Cortex of kidney (tissue), 1 donor: ENCODE measurements at places on chromosomes 2 and 18.

GRCh38 chr2:234204480-234204879 is 154.0 kb downstream of the SPP2 start:
- DNase-seq, result no peak

- no peak for DNase-seq
Measured at GRCh38 chr18:40473221-40474029, 1481.6 kb upstream of the PIK3C3 start.

DNA sequence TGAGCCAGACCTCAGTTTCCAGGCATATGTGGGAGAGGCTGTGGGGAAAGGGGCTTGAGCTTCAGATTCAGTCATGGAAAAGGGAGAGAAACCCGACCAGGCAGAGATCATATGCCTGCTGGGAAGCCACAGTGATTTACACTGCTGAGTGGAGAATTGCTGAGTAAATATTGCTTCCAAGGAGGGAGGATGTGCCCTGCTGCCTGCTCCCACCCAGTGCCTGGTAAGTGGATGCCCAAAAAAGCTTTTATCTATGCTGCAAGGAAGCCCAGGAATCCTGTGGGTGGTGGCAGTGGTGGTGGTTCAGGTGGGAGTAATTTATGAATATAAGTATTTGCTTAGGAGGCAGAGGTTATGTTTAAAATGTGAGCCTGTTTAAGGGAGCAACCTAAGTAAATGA is 39.5 kb downstream of the INO80C start:
- no peak for DNase-seq

DNA sequence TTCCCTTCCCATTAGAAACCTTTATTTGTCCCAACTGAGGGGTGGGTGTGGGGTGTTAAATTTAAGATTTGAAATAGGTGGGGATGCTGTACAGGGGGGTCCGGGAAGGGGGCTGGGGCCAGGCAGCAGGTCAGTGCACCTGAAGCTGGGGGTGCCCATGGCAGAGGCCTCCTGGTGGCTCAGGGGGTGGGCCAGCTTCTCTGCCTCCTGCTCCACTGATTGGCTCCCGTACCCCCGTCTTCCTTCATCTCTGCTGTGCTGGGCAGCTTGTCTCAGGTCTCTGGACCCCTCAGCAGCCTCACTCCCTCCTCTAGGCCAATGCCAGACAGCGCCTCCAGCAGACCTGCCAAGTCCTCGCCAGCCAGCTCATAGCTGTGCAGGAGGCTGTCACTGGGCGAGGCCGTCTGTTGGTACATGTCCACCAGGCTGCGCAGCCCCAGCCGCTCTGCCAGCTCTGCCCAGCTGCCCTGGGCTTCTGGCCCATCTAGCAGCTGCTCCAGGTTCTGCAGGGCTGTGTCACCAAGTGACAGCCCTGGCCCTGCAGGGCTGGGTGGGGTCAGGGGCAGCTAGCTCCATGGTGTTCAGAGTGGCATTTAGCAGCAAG is 2.0 kb upstream of the ANKRD62 start:
- no peak for DNase-seq

- no peak for DNase-seq
Measured at GRCh38 chr2:191601060-191601459, 76.9 kb upstream of the NABP1 start.

- no peak for DNase-seq
Measured at GRCh38 chr2:165369898-165370296, 99.6 kb upstream of the CSRNP3 start.

GRCh38 chr18:44844486-44844885 is 163.8 kb downstream of the SETBP1 start:
- no peak for DNase-seq

DNA sequence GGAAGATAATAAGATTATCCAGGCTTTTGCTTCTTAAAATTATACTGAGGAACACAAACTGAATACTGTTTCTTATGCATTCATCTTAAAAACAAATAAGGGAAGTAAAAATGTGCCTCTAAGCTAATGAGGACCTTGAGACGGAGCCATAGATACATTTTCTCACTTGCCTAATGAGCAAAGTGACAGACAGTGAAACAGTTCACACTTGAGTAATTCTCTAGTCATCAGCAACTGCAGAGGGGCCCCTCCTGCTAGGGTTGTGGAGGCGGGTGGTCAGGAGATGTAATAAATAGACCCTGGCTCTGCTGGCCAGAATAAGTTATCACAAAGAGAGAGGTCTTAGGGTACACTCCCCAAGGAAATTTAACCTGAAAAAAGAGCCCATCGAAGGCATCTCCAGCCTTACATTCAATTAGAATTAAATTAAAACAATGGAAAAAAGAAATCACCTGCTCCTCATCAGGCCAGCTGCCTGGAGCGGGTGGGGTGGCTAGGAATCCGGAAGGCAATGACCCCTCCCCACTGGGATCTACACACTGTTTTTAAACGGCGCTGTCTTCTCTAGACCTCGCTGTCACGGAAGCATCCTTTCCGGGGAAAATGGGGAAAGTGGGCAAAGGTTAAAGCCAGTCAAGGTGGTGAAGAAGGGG is 32.6 kb upstream of the INSIG2 start:
- DNase-seq, result no peak

- DNase-seq, result no peak
Measured at GRCh38 chr18:43314941-43315340, 37.7 kb upstream of the SYT4 start.

DNA sequence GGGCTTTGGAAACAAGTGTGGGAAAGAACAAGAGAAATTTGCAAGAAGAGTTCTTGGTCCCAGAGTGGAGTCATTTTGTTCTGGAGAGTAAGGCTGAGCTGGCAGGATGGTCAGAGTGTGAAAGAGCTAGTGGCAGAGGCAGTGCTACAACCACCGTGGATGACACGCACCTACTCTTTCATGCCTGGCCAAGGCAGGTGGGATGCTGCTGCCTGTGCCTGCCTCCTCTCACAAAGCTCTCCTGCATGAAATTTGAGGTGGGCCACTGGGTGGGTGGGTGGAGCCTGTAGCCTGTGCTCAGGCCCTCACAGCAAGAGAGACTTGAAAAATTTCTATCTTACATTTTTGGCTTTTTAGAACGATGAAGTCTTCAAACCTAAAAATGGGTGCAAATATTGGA is 9.4 kb upstream of the INO80C start:
- DNase-seq, result no peak

- DNase-seq, result no peak
Measured at GRCh38 chr2:221969087-221969829, 329.5 kb downstream of the PAX3 start.

GRCh38 chr2:132951008-132951714 is 281.2 kb upstream of the LYPD1 start:
- DNase-seq, result no peak

DNA sequence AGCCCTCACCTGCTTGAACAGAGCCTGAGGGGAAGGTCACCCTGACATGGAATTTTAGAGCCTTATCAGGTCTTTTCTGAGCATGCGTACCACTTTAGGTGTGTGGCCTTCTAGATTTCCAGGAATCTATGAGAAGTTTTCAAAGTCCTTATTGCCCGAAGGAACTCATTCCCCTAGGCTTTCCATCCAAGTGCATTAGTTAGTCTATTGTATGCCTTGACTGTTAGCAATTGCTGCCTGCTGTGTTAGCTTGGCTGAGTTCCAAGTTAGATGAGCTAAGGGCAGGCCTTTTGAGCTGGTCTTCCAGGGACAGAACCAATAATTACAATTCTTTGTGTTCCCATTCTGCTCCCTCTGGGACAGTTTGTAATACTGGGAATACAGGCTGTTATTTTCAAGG is 30.8 kb upstream of the PUM2 start:
- no peak for DNase-seq
